Psoas muscle (tissue), 8 donors: ENCODE measurements at places on chromosomes 7 and 10. TPM values are rescaled to one million over a fixed set of nuclear protein-coding genes. Genes with fewer than 3 reads are reported as not detected.

GRCh38 chr10:91511549-91512330 lies 101.6 kb downstream of the HECTD2 start:
- no peak for DNase-seq

DNA sequence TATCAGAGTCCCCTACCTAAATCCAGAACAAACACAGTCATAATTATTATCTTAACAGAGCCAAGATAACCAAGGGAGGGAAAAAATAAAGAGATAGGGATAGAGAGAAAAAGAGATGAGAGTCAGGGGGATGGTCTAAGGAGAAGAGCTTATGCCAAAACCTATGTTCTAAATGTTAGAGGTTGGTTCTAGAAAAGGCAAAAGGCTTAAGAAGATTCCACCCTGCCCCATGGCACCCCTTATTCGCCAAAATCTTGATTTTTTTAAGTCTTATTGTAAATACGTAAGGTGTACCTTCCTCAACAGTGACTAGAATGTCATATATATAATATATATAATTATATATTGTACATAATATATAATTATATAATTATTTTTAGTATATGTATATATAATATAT lies 29.6 kb upstream of the CTNNA3 start:
- no peak for DNase-seq

DNA sequence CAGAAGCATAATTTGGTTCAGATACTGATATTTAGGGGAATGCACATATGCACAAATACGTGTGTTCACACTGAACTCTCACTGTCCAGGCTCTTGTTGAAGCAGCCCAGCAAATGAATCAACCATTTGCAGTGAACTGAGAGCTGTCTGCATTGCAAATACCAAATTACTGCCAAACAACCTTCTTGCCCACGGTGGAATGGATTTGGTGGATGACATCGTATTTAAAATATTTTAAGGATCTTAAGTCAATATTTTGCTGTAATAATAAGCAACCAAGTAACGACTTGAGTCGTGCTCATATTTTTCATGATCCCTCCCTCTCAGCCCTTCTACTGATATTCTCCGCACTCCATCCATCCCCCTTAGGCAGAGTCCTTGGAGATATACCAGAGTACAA lies 107.9 kb upstream of the FEZF1 start:
- DNase-seq = no peak

GRCh38 chr7:30188811-30189210 lies 54.0 kb downstream of the MTURN start:
- DNase-seq = no peak

GRCh38 chr10:130960531-130960930 lies 351.0 kb downstream of the TCERG1L start:
- DNase-seq = no peak

Gene CALCR
- total RNA-seq = 1.0 TPM

Gene HHEX
- total RNA-seq = 3.3 TPM
